ENCODE measurements at places on chromosomes 11 and 22. TPM values are rescaled to one million over a fixed set of nuclear protein-coding genes. Genes with fewer than 3 reads are reported as not detected.

DNA sequence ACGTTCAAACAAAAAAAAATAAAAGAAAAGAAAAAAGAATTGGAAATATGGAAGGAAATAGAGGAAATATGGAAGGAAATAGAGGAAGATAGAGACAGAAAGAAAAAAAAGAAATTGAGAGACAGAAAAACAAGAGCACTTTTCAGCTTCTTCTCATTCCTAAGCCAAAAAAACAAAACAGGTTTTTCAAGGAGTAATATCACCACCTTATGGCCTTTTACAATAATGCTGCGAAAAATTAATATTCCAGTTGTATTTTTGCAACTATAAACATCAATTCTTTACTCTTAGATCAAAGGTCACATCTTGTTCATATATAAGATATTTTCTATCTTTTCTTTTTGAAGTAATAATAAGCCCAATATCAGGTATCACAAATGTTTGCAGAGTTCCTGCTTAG lies 328.3 kb downstream of the FAT3 start:
- peak; percentile 12 for DNase-seq

DNA sequence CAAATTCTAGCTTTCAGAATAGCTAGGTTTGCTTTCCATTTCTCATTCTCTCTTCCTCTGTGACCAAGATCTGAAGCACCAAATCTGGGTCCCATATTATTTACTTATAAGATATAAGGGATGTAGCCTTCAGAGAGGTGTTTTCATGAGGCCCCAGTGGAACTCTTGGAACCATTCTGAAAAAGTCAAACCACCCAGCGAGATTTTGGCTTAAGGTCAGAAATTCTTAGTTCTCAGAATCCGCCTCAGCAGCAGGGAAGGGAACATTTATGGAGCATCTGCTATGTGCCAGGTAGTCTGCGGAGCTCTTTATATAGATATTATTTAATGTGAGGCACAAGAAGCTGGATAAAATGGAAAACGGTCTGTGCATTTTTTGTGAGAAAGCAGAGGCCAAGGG lies 6.3 kb downstream of the NAV2 start:
- DNase-seq, result no peak

DNA sequence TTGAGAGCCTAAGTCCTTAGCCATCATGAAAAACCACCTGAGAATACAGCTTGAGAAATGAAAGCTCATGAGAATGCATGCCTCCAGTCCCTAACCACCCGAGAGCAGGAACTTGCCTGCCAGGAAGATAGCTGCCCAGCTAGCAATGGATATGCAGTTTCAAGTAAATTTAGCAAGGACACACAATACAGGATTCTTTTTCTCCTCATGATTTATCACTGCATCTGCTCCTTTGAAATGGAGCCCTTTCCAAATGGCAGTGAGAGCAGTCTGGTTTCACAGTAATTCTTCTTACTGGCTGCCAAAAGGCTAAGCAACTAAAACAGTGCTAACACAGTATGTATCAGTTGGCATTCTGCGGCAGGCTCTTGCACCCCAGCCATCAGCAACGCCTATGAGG lies 109.9 kb downstream of the MICAL3 start:
- no peak for DNase-seq

DNA sequence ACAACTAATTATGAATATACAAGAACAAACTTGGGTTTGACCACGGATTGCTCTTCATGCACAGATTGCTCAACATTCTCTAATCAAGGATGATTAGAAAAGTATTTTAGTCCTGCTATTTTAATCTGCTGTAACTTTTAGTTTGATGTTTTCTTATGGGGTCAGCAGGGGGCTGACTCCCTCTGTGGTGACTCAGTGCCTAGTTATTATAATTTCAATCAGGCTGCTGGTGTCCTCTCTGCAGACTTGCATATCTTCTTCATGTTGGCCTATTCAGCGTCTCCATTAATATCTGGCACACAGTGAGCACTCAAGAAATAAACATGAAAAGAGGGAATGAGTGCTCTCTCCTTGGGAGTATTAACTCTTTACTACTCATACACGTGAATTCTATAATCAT lies 223.8 kb upstream of the DDI1 start:
- DNase-seq, result no peak

Gene GAB4
- total RNA-seq, result not detected

Gene APOBEC3B
- 0.26 TPM for total RNA-seq

Gene FAR1
- total RNA-seq, result 90.5 TPM
